ENCODE measurements at places on chromosomes 16 and 17. TPM values are rescaled to one million over a fixed set of nuclear protein-coding genes. Genes with fewer than 3 reads are reported as not detected.

DNA sequence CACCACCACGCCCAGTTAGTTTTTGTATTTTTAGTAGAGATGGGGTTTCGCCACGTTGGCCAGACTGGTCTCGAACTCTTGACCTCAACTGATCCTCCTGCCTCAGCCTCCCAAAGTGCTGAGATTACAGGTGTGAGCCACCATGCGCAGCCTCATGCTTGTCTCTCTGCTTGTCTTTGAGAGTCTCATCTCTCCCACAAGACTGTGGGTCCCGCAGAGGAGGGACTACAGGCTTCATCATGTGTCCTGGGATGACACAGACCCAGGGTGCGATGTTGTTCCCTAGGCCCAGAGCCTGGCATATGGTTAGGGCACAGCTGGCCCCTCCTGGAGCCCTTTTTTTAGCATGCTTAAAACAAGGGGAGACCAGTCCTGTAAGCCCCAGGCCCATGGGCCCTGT is 101.9 kb downstream of the NDE1 start:
- no peak for DNase-seq

GRCh38 chr17:21171309-21171922 is 42.5 kb downstream of the TMEM11 start:
- no peak for DNase-seq

- no peak for DNase-seq
These were observed 679.3 kb upstream of the EEF2KMT start for GRCh38 chr16:5776876-5777275.

The FSCN2 gene
- 1.6 TPM for polyA plus RNA-seq
